ENCODE measurements at places on chromosomes 3 and 15.

GRCh38 chr3:170602556-170602955 lies 16.7 kb upstream of the SLC7A14 start:
- no peak for DNase-seq

- no peak for DNase-seq
These were observed 34.4 kb upstream of the HCN4 start for GRCh38 chr15:73403171-73403570.

DNA sequence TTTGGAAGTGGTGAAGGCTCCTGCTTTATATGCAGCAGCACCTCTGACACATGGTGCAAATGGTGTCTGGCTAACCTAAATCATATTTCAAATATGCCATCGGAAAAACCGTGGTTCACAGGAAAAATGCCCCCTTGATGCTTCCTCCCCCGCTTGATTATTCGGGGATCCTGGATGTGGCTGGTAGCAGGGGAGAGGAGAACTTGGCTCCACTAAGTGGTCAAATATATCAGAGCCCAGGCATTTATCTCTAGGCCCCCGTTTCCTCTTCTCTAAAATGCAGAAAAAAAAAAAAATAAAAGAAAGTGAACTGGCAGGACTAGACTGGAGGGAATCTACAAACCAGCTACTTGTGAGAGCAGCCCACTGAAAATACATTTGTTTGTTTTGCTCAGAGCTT lies 18.2 kb upstream of the ATP2B2 start:
- no peak for DNase-seq

GRCh38 chr15:44719293-44719999 lies 8.1 kb downstream of the B2M start:
- peak; percentile 92 for DNase-seq

DNA sequence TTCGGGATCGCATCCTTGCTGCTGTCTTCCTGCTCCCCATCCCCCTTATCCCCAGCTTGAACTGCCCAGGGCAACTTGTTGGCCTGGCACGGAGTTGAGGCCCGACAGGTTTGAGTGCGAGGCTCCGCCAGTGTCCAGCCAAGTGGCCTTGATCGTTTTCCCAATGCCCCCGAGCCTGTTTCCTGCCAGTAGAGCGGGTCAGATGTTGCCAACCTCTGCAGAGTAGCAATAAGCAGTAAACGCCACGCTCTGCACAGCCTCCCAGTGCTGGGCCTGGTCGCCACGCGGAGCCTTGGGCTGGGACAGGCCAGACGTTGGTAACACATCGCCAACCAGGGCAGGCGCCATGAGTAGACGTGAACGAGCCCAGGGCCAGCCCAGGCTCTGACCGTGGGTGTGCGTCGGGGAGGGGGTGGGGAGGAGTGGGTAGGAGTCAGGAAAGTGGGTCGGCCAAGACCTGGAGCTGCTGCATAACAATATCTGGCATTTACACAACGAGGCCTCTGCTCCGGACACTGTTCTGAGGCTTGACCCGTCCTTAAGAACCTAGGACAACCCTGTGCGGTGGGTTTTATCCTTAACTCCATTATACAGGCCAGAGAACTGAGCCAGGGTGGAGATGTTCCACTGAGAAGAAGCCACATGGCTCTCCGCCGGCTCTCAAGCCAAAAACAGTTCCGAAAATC lies 444 bp upstream of the ABHD14A start:
- DNase-seq, result no peak

DNA sequence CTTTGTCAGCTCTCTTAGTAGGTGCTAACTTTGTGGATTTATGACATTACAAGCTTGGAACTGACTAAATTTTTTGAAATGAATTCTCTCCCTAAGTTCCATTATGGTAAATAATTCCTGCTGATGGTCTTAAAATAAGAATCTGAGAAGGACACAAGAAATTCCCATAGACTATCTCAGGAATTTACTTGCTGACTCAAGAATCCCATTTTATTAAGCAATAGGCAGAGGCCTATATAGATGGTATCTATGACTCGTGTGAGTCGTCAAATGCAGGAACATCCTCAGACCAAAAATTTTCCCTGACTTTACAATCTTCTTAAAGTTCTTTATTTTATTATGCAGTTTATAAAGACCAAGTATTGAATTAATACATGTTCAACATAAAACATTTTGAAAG lies 30.7 kb upstream of the CBLB start:
- DNase-seq, result peak; percentile 14

GRCh38 chr3:24154781-24155180 lies 209.7 kb downstream of the NR1D2 start:
- DNase-seq, result no peak

DNA sequence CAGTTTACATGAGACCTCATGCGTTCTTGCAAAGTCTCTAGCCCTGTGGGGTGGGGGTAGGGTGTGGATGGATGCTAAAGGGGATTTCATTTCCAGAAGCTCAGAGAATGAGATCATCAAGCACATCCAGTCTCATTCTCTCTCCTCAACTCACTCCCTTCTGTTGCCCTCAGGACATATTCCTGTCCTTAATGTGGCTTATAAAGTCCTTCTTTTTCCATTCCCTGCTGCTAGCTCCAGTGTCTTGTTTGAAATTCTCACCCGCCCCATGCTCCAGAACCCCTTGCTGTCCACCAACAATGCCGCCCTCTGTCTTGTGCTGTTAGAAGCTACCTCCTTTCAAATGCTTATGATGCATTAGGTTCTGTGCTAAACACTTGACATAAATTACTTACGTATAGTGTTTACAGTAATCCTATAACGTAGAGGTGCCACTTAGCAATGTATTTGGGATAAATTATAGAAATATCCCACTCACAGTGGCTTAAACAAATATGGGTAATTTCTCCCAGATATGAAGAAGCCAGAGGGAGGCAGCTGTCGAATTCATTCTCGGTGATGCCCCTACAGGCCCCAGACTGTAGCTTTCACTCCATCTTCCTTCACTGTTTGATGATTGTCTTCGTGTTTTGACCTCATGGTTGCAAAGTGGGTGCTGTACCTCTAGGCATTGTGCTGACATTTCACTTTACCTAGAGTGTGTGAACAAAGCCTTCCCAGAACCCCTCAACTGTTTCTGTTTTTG lies 273.1 kb upstream of the TBL1XR1 start:
- no peak for DNase-seq

- no peak for DNase-seq
These were observed 138.6 kb upstream of the MEF2A start for GRCh38 chr15:99427210-99427609.
